ENCODE measurements at places on chromosomes 4 and X.

DNA sequence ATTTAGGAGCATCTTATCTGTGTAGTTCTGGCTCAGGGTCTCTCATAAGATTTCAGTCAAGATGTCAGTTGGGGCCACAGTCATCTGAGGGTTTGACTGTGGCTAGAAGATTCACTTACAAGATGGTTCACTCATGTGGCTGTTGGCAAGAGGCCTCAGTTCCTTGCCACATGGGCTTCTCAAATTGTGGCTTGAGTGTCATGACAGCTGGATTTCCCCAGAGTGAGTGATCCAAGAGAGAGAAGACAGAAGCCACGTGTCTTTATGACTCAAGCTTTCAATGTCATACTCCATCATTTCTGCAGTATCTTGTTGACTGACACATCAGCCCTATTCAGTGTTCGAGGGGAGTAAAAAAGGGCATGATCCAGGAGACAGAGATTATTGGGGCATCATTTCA lies 131.3 kb upstream of the AP1S2 start:
- no peak for DNase-seq

DNA sequence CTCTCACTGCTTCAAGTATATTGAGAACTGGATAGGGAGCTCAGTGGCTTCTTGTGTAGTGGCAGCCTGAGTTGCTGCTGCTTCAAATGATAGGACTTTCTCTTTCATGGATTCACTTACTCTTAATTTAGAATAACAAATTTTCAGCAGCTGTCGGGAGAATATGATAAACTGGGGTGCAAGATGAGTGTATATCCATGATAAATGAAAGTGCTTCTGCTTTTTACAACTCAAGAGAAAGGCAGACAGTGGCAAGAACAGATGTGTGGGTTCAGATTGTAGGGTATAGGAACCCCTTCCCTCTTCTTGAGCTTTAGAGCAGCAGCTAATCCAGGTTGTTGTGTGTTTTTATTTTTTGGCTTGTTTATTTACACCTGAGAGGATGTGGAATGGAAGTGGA lies 1.0 kb downstream of the SH3BGRL start:
- no peak for DNase-seq

DNA sequence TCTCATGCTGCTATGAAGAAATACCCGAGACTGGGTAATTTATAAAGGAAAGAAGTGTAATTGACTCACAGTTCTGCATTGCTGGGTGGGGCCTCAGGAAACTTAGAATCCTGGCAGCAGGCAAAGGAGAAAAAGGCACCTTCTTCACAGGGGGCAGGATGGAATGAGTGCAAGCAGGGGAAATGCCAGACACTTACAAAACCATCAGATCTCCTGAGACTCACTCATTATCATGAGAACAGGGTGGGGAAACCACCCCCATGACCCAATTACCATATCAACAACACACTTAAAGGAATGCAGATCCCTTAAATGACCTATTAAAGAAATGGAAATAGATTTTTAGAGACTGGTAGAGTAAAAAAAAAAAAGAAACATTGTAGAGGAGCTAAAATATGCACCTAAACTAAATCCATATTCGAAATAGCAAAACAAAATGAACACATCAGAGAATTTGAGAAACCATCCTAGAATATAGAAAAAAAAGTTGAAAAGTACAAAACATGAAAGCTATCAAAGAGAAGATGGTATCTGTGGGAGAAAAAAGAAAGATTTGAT lies 104.3 kb upstream of the UGT8 start:
- DNase-seq, result peak; percentile 13

GRCh38 chrX:38018766-38019425 lies 12.5 kb downstream of the SYTL5 start:
- no peak for DNase-seq

Measured in NCI-H69 (cell line).